ENCODE measurements at places on chromosomes 3 and 15. TPM values are rescaled to one million over a fixed set of nuclear protein-coding genes. Genes with fewer than 3 reads are reported as not detected.

DNA sequence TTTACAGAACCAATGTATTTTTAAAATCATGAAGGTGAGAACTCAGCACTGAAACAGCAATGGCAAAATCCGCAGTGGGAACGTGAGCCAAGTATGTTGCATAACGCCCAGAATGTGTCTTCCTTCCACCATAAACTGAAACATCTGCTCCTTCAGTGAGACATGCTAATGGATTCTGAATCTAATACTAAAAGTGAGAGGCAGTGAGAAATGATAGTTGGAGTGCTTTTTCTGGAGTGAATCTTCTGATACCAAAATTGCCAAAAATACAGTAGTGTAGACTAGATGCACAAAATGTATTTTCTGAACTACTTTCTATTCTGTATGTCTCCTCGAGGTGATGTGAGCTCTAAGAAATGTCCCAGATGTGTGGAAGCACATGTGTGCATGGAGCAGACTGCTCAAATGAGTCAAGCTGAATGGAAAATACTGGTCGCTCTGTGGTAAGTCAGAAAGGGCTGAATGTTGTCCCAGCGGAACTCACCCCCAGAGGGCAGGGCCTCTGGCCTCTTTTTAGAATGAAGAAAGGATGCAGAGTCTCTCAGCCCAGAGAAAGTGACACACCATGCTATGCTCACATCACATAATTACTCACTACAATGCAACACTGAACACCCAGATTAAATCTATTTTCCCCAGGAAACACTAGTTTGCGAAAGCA, 73.0 kb downstream of the ATP10A start:
- DNase-seq, result peak; percentile 77

GRCh38 chr15:42721016-42721415, 15.9 kb downstream of the CDAN1 start:
- no peak for DNase-seq

Gene SLC9C1
- total RNA-seq, result 0.15 TPM

GRCh38 chr3:42191443-42191747, 74.6 kb downstream of the CCK start:
- no peak for DNase-seq

GRCh38 chr3:174441588-174442301, 417.4 kb upstream of the NAALADL2 start:
- DNase-seq, result no peak

- no peak for DNase-seq
These were observed 2.4 kb downstream of the SCAP start for GRCh38 chr3:47473391-47473790.

- DNase-seq, result no peak
These were observed 578.6 kb downstream of the PYDC2 start for GRCh38 chr3:192039593-192039992.

Gene SLC51A
- not detected for total RNA-seq

DNA sequence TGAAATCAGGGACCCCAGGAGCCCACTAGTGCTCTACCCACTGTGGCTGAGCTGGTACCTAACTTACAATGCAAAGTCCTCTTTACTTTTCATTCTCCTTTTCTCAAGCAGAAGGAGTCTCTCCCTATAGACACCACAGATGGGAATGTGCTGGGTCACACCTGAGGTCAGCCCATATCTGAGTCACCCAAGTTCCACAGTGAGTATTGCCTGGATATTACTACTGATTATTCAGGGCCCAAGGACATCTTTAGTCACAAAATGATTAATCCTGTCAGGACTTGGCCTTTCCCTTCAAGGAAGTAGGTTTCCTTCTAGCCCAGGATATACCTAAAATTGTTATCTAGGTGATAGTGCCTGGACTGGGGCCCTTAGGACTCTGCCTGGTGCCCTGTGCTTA, 1305.2 kb downstream of the SI start:
- no peak for DNase-seq

DNA sequence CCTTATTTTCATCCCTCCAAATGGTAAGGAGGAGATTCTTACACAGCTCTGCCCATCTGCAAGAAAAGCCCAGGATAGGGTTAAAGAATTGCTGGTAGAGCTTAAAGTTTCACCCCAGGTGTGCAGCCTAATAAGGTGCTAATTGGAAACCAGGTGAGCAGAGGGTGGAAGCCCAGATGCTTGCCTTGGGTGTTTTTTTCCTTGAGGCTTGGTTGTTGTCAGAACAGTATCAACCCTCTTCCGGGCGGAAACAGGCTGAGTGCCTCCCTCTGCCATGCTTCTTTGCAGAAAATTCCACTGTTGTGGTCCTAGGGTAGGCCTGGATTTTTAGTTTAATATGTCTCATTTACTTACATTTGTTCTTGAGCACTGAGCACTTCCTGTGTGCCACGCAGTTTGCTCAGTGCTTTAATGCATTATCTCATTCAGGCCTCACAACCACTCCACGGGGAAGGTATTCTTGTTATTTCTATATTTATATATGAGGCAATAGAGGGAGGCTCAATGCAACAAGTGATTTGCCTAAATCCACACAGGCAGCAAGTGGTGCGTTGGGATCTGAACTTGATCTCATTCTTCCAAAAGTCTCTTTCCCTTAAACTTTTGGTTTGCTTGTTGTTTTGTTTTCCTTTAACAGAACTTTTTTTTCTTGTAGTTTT, 115.0 kb upstream of the LRIG1 start:
- DNase-seq, result no peak
